ENCODE measurements at places on chromosomes 16 and 17. TPM values are rescaled to one million over a fixed set of nuclear protein-coding genes. Genes with fewer than 3 reads are reported as not detected.

Gene EVI2B
- 0.69 TPM for total RNA-seq

Gene CD300LF
- 0.46 TPM for total RNA-seq

Gene COG4
- total RNA-seq: 49.6 TPM

Gene CLDN7
- total RNA-seq: 0.92 TPM

Gene CHAD
- 0.46 TPM for total RNA-seq

Gene OTOA
- 0.69 TPM for total RNA-seq

Gene CES3
- under 0.01 TPM for total RNA-seq

Data from diencephalon (tissue), 1 donor.